M059J (cell line): ENCODE measurements at places on chromosomes 1 and 21. TPM values are rescaled to one million over a fixed set of nuclear protein-coding genes. Genes with fewer than 3 reads are reported as not detected.

Gene VWA5B1
- not detected in 2 replicates for total RNA-seq

Gene ITGB2
- total RNA-seq = 0.10 TPM in 1 of 2 replicates, not detected in the other

Gene DCST1
- total RNA-seq = not detected in 2 replicates

- DNase-seq = no peak
Observed at GRCh38 chr1:76593618-76594017, 273.7 kb upstream of the ST6GALNAC5 start.

- DNase-seq = no peak
Observed at GRCh38 chr1:203168256-203168786, 7.3 kb downstream of the MYBPH start.

GRCh38 chr1:176799327-176799726, 336.4 kb downstream of the PAPPA2 start:
- no peak for DNase-seq

DNA sequence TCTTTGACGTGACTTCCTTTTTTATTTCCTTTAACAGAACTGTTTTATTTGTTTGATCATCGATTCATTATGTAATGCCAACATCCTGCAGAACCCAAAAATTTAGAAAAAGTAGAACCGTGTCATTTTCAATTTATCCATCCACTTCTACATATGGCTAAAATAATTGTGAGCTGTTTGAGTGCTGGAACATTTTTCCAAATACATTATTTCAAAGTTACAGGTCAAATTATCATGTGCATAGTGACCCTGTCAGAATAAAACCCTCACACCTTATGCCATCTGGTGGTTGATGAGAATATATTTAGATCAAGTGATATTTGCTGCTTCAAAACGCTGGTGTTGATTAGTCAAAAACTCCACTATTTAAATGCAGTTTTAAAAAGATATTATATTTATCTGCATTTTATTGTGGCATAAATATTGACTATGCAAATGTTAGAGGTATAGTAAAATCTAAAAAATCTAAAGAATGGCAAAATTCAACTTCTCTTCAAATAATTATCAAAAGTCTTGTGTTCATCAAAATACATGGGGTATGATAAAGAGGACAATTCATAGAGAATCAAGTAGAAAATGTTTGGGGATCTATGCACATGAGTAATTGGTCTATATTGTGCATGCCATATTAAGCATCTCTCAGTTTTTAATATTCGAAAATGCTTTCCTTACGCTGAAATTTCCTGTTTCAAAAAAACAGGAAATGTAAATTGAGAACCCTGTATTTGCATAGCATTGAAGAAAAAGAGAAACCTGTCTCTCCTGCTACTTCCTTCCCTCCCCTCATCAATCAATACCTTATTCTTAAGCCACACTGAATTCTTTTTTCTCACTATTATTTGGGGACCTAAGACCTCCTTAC, 39.7 kb downstream of the UBE2U start:
- peak; percentile 58 for DNase-seq

DNA sequence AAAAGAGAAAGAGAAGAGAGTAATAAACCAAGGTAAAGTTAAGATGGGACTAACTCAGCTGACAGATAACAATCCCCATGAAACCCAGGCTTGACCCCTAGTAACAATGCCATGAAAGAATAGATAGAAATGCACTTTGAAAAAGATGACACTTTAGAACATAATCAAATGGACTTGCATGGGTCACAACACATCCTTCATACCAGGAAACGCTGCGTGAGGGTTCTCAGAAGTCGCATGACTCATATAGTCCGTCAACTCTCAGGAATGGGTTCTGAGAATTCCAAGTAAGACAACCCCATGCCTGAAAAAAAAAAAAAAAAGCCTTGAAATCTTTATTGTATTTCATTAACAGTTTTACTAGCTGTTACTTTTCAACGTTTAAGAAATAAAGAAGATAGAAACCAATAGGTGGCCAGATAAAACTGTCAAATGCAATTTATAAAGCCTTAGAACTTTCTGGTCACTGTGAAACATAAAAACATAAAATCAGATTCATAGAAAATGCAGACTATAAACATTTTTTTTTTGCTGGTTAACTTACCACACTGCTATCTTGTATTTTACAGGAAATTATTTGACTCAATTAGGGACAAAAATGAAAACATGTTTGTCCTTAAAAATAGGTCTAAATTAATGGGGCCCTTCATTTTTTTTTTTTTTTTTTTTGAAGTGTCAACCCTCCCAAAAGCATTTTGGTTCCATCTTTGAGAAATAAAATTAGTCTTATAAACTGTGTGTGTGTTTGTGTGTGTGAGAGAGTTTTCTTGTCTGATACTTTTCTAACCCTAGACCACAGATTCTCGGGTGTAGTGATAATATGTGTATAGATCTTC, 202.1 kb downstream of the NCAM2 start:
- DNase-seq = peak; percentile 98
